ENCODE measurements at places on chromosomes 11 and 22.

- DNase-seq: no peak
These were observed 80.1 kb upstream of the NNMT start for GRCh38 chr11:114215871-114216795.

GRCh38 chr11:32003335-32003734 is 87.5 kb upstream of the RCN1 start:
- DNase-seq: no peak

- no peak for DNase-seq
These were observed 1.6 kb downstream of the JOSD1 start for GRCh38 chr22:38699143-38699542.

- DNase-seq: no peak
These were observed 387.1 kb downstream of the SOX6 start for GRCh38 chr11:15969281-15969680.

GRCh38 chr11:48033918-48034341 is 53.6 kb downstream of the PTPRJ start:
- no peak for DNase-seq

- DNase-seq: no peak
These were observed 271.5 kb upstream of the SESN3 start for GRCh38 chr11:95502522-95502921.
